NCI-H1436 (cell line): ENCODE measurements at places on chromosomes 3 and 15.
A peak's percentile ranks its signal among the peaks of the same experiment; 100 is the strongest.

- peak; percentile 43 for DNase-seq
Measured at GRCh38 chr15:64634576-64635498, 140.6 kb downstream of the RBPMS2 start.

- DNase-seq: no peak
Measured at GRCh38 chr3:38640661-38641452, 8.6 kb downstream of the SCN5A start.

DNA sequence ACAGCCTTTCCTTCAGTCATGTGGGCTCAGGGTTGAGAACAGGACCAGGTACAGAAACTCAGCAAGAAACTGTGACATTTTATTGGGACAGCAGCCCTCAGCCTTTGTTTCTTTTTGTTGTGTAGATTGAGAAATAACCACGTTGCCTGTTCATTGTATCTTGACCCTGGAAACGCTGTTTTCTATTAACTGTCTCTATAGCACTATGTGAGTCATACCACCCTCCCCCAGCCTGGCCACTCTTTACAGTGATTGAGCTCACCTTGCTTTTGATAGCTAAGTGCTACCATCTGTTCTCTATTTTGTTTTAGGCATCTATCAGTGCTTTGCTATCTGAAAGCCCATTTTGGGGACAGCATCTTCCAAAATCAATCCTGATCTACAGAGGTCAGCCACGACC, 127.9 kb downstream of the CD47 start:
- DNase-seq: no peak

- DNase-seq: no peak
Measured at GRCh38 chr3:158991146-158991705, 189.4 kb downstream of the MFSD1 start.

- DNase-seq: no peak
Measured at GRCh38 chr3:195131176-195131575, 139.8 kb downstream of the XXYLT1 start.

DNA sequence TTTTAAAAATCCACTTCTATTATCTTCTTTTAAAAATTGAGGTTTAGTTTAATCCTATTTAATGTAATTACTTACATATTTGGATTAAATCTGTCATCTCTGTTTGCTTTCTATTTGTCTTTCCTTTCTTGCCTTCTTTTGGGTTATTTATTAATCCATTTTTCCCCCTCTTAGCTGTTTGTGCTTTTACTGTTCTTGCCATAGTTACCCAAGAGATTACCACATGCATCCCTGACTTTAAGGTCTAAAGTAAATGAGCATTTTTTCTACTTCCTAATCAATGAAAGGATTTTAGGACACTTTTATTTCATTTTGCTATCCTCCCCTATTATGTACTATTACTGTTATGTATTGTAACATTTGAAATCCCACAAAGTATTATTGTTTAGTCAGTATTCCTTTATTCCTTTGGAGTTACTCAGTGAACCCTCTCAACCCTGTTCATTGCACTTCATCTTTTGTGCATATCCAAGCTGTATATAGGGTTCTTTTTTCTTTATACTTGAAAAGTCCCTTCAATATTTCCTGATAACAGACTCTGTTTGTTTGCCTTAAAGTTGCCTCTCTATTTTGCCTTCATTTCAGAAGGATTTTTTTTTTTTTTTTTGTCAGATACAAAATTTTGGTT, 62.7 kb downstream of the MEF2A start:
- DNase-seq: no peak

- no peak for DNase-seq
Measured at GRCh38 chr15:40182358-40183029, 21.6 kb downstream of the BUB1B start.

DNA sequence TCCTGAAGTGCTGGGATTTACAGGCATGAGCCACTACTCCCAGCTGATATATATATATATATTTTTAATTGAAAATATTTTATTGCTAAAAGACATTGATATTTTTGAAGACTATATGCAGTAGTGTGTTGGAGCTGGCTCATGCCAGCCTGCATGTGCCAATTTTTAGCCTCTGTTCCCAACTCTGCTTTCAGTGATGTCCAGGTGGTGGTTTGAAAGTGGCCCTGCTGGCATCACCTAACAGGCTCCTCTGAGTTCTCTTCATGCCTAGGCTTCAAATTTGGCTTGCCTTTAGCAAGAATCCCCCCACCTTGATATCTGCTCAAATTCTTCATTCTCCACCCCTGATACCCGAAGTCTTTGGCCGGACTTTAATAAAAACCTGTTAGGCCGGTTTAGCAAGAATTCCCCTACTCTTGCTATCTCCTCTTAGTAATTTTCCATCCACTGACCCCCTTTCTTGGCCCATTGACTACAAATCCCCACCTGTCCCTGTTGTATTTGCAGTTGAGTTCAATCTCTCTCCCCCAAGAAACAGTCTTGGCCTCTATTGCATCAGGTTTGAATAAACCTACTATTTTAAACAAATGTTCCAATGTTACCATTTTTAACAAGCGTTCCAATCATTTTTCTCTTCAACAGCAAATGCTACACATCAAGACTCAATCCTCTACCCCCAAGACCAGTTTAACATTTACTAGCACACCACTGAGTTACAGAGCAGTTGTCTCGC, 23.9 kb upstream of the CTSH start:
- DNase-seq: no peak

GRCh38 chr15:41487381-41487780, 6.3 kb upstream of the ITPKA start:
- no peak for DNase-seq

- no peak for DNase-seq
Measured at GRCh38 chr3:45730409-45731154, 41.4 kb downstream of the SACM1L start.

- DNase-seq: no peak
Measured at GRCh38 chr3:14608298-14608697, 43.3 kb upstream of the CCDC174 start.

- DNase-seq: no peak
Measured at GRCh38 chr3:157551961-157552360, 48.7 kb upstream of the VEPH1 start.

DNA sequence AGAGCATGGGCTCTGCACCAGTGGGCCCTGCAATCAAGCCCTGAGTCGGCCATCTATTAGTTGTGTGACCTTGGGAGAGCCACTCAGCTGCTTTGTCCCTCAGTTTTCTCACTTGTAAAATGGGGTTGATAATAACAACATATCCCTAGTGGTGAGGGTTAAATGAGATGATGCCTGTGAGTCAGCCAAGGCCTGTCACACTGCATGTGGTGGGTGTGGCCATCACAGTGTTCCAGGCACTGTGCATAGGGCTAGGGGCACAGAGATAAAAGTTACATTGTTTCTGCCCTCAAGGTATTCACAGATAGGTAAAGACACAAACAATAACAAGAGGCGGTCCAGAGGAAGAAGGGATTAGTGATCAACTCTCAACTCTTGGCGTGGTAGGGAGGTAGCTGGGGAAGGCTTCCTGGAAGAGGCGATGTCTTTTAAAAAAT, 19.5 kb downstream of the SMAD6 start:
- DNase-seq: no peak

GRCh38 chr15:26160343-26160742, 297.2 kb upstream of the ATP10A start:
- no peak for DNase-seq

- no peak for DNase-seq
Measured at GRCh38 chr15:85583923-85584390, 203.6 kb downstream of the AKAP13 start.

GRCh38 chr15:70293591-70294470, 196.1 kb upstream of the TLE3 start:
- DNase-seq: no peak

GRCh38 chr3:173135059-173135458, 6.0 kb downstream of the SPATA16 start:
- DNase-seq: no peak

DNA sequence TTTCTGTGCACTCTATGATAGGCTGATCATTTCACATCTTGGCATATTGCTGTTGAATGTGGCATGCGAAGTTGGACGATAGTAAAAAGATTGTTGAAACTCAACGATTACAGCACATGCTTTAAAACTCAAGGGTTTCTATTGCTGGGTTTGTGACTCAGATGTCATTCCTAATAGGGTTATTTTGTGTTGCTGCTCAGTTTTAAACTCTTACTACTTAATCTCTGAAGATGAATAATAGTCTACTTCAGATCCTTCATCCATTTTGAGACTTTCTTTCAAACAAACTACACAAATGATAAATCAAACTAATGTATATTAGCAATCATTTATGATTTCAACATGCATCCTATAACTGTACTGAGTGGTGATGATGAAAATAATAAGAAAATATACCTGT, 71.3 kb upstream of the MBNL1 start:
- DNase-seq: no peak

- no peak for DNase-seq
Measured at GRCh38 chr3:131962982-131963381, 71.8 kb downstream of the CPNE4 start.

GRCh38 chr3:35784169-35784568, 144.8 kb downstream of the ARPP21 start:
- DNase-seq: no peak

- no peak for DNase-seq
Measured at GRCh38 chr15:25763331-25763751, 99.8 kb downstream of the ATP10A start.

DNA sequence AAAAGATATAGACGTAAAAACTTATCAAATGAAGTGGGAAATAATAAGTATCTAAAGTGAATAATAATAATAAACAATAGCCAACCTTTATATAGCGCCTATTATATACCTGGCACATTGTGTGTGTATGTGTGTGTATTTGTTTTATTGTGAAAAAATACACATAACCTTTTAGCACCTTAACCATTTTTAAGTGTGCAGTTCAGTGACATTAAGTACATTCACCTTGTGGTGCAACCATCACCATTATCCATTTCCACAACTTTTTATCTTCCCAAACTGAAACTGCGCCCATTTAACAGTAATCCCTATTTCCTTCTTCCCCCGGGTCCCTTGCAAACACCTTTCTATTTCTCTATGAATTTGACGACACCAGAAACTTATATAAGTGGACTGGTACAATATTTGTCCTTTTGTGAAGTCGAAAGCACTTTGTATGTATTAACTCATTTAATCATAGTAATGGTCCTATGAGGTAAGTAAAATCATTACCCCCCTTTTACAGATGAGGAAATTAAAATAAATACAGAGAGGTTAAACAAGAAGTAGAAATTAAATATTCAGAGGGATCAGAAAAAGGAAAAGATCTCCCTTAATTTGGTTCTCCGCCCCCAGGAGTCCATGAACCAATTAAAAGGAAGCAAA, 33.5 kb downstream of the GJD2 start:
- no peak for DNase-seq
